ENCODE measurements at places on chromosomes 6 and 20. TPM values are rescaled to one million over a fixed set of nuclear protein-coding genes. Genes with fewer than 3 reads are reported as not detected.
A peak's percentile ranks its signal among the peaks of the same experiment; 100 is the strongest.

- DNase-seq, result no peak
These were observed 312.0 kb downstream of the SAMD5 start for GRCh38 chr6:147820520-147820919.

DNA sequence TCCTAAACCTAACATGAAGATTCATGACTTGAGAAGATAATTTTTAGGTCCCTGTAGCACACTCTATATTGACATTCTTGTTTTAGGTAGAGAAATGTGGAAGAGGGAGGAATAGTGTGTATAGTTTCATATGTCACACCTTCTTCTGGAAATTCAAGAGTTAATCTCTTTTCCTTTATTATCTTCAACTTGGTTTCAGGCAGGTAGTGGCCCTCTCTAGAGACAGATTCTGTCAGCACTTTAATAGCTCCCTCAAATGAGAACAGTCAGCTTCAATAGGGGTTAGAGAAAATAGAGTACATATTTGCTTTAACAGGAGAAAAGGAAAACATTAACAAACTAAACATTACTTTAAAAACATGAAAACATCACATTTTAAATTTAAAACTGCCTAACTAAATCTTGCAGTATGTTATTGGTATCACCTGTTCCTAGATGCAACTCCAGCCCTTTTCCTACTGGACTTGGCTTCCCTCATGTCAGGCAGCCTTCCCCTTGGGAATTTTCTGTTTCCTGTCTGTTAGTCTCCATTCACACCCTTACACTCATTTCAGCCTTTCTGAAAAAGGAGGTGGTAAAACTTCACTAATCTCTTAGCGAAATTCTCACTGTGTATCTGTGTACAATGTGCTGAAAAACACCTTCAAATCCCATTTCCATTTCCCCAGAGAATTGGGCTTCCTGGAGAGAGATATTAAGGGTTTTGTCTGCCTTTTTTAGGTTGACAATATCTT is 192.3 kb upstream of the RNF217 start:
- no peak for DNase-seq

- no peak for DNase-seq
These were observed 26.3 kb upstream of the TFAP2A start for GRCh38 chr6:10441004-10441654.

- peak; percentile 66 for DNase-seq
These were observed 8.8 kb upstream of the SRSF6 start for GRCh38 chr20:43448748-43449535.

DNA sequence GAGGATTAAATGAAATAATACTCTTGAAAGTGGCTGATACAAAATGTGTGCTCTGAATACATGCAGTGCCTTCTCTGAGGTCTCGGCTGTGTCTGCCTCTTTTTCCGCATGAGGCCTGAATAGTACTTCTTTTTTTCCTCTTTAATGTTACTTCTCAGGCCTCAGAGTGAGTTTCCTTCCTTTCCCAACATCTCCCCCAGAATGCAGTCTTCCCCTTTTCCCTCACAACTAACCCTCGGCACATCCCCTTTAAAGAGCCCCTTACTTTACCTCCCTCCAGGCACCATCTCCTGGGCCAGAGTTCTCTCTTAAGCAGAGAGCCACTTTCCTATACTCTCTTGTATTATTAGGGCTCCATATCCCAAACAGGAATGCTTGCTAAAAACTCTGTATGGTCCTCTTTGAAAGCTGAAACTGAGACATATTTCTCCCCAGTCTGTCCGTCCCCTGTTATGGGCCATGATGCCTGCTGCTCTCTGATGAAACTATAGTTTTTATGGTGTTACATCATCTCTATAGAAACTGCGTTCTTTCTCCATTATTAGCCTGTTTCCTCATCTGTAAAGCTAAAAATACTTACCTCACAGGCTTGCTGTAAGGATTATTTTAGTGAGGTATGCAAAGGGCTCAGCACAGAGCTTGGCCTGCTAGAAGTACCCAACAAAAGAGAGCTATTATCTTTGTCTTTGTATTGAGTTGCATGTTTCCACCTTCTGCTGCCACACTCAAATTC is 2.3 kb downstream of the PLAGL2 start:
- peak; percentile 33 for DNase-seq

- DNase-seq, result no peak
These were observed 67.2 kb downstream of the B4GALT5 start for GRCh38 chr20:49646528-49646927.

DNA sequence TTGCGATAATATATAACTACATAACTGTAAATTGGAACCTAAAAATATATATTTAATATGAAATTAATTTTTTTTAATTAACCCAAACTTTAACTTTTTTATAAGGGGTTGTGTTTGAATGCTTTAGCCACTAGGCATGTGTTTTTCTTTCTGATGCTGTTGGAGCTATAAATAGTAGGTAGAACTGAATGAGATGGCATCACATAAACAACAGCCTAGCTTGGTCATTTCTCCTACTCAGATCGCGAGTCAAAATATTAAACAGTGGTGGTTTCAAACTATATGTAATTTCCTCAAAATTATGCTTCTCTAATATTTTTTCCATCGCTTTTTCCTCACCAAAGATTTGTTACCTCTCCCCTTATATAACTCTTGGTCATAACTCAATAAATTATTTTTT is 243.2 kb downstream of the ARID1B start:
- no peak for DNase-seq

FAM229B gene
- total RNA-seq, result 7.3 TPM

OGFRL1 gene
- 4.0 TPM for total RNA-seq

SYTL3 gene
- 163 TPM for total RNA-seq
